ENCODE measurements at places on chromosomes 3 and 15.

- DNase-seq = no peak
Observed at GRCh38 chr3:142273501-142273900, 48.1 kb upstream of the GK5 start.

DNA sequence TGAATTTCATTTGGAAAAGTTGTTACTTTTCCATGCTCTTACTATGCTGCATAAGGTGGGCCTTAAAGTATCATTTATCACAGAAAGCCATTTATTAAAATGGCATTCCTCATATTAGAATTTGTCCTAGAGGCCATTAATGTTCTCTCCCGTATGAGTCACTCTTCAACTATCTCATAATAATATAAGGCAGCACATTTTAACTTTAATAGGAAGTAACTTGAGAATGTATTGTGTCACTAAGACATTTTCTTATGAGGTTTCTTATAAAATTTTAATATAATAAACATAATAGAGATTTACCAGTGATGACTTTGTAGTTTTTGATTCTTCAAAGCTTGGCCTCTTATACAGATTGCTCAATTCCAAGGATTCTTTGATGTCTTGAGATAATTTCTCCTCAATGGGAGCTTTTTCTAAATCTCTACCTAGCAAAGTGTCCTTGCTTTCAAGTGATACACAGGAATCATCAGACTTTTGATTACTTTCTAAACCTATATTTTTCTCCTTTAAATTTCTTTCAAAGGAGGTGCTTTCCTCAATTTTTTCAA lies 74.7 kb downstream of the ZBBX start:
- no peak for DNase-seq

DNA sequence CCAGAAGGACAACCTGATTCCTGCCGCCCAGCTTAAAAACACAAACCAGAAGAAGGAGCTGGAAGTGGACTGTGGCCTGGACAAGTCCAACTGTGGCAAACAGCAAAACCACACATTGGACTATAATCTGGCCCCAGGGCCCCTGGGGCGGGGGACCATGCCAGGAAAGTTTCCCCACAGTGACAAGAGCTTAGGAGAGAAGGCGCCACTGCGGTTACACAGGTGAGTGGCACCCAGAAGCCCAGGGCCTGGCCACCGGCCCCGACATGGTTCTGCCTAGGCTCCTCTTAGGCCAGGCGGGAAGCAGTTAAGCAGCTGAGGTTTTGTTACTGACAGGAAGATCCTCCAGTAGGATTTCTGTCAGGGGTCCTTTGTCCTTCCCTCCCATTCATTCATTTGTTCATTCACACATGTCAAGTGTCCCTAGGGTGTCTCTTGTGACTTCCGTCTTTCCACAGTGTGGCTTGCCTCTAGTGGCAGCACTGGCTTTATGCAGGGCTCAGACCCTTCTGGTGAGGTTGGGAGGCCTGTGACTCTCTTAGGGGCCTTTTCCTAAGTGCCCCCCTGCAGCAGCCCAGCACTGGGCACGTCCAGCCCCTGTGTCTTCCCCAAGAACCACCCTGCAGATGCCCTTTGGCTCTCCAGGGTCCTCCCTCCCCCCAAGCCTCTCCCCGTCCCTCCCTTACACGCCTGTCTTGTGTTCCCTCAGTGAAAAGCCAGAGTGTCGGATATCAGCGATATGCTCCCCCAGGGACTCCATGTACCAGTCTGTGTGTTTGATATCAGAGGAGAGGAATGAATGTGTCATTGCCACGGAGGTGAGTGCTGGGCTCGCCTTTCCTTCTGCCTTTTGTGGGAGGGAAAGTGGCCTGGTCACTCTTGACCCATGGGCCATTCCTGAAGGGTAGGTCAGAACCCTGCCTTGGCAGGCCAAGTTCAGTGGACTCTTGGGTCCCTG lies 7.8 kb downstream of the DLL4 start:
- no peak for DNase-seq

DNA sequence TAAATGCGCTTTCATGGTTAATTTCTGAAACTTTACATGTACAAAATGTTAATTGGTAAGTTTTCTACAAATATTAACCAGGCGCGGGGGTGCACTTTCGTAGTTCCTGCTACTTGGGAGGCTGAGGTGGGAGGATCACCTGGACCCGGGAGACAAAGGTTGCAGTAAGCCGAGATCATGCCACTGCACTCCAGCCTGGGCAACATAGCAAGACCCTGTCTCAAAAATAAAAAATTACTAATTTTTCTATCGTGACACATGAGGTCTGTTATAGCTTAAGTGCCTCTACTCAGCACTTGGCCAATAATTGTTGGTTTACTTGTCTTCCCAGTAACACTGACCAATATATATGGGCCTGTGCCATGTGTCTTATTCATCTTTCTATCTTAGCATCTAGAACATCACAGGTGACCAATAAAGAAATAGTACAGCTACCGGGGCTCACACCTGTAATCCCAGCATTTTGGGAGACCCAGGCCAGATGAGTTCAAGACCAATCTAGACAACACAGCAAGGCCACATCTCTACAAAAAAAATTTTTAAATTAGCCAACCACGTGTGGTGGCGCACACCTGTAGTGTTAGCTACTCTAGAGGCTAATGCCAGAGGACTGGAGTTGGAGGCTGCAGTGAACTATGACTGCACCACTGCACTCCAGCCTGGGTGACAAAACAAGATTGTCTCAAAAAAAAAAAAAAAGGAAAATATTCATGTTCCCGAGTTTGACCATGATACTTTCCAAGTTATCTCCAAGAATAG lies 6.1 kb downstream of the MSL2 start:
- DNase-seq = no peak

- no peak for DNase-seq
Observed at GRCh38 chr3:42476225-42477125, 26.0 kb upstream of the VIPR1 start.
